ENCODE measurements at places on chromosomes 12 and 14.
A peak's percentile ranks its signal among the peaks of the same experiment; 100 is the strongest.

DNA sequence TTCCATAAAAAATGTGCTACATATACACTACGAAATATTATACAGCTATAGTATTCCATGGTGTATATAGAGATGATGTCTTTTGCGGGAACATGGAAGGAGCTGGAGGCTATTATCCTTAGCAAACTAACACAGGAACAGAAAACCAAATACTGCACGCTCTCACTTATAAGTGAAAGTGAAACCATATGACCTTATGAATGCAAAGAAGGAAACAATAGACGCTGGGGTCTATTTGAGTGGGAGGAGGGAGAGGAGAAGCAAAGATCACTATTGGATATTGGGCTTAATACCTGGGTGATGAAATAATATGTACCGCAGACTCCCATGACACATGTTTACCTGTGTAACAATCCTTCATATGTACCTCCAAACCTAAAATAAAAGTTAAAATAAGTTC, 142.8 kb downstream of the LRFN5 start:
- no peak for DNase-seq

DNA sequence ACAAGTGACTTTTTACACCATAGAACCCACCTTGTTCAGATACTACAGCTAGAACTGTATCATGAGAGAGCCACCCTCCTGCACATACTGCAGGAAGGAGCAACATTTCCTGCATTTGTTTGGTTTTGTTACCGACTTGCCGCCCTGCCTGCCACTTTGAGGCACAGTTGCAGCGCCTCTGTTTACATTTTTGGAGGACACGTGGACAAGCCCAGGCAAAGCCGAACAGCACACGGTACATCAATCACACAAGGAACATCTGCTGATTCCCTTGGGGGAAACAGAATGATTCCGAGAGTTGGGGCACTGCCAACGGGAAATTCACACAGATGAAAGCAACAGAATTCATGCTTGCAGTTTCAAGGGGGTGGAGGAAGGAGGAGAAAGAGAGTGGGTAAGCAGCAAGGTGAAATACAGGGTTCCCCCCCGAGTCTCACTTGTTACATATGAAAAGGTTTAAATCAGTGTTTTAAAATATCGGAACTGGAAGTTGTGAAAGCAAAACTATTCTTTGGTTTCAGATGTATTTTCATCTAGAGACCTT, 110.7 kb downstream of the BTG1 start:
- peak; percentile 23 for DNase-seq

DNA sequence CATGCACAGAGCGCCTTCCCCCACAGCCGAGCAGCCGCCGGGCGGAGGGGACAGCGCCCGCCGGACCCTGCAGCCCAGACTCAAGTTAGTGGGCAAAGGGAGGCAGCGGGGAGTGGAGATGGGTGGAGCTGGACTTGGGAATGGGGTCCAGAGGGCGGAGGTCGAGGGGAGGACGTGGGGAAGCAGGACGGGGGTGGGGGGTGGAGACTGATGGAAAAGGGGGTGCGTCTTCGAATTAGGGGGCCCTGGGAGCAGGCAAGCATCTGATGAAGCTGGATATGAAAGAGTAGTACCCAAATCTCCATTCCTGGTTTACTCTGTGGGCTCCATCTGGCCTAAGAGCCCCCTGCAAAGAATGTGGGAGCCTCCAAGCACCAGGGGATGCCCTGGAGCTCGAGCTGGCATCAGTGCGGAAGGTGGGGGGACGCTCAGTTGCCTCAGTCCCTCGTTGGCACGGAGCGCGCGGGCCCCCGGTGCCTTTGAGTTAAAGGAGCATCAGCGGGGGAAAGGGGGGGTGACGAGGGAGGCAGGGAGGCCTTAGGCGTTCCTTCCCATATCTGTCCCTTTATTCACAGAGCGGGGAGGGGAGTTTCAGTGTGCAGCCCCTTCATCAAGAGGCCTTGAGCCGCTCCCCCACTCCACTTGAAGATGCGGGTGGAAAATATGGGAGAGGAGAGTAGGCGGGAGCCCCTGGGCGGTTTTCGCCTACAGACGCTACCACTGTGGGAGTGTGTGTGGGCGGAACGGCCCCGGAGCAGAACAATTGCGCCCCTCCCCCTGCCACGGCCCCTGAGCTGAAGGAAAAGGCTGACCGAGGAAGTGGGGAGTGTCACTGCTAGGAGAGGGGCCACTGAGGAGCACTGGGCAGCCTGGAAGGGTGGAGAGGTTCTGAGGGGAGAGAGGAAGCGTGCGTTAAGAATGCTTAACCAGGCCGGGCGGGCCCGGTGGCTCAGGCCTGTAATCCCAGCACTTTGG, 644 bp downstream of the NAB2 start:
- DNase-seq: peak; percentile 63

DNA sequence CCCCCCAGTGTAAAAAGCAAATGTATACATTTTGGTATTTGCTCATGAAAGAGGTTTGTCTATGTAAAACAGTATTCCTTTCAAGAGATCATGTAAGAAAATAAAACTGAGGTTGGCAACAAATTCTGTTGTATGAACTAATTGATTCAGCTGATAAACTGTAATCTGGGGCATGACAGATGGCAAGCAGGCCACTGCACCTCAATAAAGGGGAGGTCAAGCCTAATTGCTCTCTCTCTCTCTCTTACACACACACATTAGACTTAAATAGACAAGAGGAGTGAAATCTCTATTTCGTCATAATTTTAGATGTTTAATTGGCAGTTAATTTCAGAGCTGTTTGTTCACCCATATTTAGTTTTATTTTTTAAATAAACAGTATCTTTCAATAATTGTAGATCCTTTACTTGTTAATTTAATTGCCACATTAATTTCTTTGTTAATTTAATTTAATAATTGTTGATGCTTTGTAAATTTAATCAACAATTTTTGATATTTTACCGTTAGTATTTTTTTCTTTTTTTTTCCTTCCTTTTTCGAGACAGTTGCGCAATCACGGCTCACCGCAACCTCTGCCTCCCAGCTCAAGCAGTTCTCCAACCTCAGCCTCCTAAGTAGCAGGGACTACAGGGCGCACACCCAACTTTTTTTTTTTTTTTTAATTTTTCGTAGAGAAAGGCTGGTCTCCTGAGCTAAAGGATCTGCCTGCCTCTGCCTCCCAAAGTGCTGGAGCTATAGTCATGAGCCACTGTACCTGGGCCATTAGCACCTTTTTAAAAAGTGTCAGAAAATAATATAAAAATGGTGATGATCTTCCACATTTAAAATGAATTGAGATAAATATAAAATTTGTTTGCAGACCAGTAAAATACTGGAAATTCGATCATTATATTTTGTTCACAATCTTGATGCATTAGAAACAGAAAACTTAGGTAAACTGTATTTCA, 577.7 kb downstream of the SLC16A7 start:
- no peak for DNase-seq

DNA sequence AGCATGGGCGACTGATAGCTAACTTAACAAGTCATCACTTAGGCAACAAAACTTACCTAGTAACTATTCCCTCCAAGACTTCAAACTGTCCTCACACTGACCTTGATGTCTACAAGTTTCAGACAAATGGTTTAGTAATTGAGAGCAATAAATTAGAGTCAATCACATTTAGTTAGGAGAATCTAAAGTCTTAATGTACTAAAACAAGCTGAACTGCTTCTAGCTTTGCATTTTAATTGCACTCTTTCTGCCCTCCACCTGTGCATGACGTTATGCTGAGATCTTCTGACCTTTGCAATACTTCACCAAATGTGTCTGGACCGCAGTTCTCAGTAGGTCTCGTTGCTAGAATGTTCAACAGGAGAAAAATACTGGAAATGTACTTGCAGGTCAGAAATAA, 158.0 kb downstream of the PIK3C2G start:
- no peak for DNase-seq
